ENCODE measurements at places on chromosomes 2 and 18. TPM values are rescaled to one million over a fixed set of nuclear protein-coding genes. Genes with fewer than 3 reads are reported as not detected.
A peak's percentile ranks its signal among the peaks of the same experiment; 100 is the strongest.

CD28 gene
- total RNA-seq: 1.2 TPM

KCNE4 gene
- total RNA-seq: 2.4 TPM

TSPYL6 gene
- not detected for total RNA-seq

SP140L gene
- 1.2 TPM for total RNA-seq

C2orf49 gene
- total RNA-seq: 29.8 TPM

FOXD4L1 gene
- 0.41 TPM for total RNA-seq

ACTG2 gene
- total RNA-seq: 0.82 TPM

- DNase-seq: no peak
Observed at GRCh38 chr2:128978212-128978611, 659.5 kb upstream of the HS6ST1 start.

- DNase-seq: no peak
Observed at GRCh38 chr2:16709769-16710168, 44.1 kb upstream of the CYRIA start.

- no peak for DNase-seq
Observed at GRCh38 chr2:100218552-100218951, 76.2 kb upstream of the AFF3 start.

DNA sequence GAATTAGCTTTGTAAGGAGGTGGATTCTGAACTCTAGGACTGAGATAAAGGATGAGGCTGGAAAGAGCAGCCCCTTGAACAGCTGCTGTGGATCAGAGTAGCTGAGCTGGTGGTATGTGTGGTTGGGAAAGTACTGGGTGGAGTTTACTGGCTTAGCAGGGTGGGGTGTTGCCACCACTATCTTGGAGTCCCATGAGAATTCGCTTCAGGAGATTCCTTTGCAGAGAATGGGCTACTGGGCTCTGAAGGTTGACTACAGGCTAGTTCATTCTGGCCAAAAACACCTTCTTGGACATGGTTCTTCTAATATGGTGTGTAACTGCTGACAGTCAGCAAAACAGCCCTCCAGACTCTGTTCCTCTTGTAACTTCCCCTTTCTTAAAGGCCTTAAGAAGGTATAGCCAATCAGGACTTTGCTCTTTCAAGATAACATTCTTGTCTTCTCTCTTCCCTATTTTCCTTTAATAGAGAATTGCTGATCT lies 52.7 kb downstream of the TET3 start:
- DNase-seq: no peak

- no peak for DNase-seq
Observed at GRCh38 chr18:3597409-3598357, 147.7 kb downstream of the TGIF1 start.

DNA sequence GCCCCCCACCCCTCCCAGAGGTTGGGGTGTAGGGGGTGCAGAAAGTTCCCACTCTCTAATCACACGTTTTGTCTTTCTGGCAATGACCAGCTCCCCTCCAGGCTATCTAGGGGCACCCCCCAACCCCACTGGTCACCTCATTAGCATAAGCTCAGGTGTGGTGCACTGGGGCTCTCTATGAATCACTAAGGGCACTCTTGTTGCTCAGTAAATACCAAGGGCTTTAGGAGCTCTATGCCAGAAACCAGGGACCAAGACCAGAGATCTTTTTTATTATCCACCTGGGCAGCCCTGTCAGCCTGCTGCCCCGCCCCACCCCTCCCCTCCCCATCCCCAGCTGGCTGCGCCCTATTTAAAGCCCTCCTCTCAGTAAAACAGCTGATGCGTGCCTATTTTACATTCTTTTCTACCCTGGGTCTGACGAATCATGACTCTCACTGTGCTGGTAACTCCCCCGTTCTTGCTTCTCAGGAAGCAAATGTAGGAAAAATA lies 24.3 kb downstream of the NCK2 start:
- DNase-seq: no peak

DNA sequence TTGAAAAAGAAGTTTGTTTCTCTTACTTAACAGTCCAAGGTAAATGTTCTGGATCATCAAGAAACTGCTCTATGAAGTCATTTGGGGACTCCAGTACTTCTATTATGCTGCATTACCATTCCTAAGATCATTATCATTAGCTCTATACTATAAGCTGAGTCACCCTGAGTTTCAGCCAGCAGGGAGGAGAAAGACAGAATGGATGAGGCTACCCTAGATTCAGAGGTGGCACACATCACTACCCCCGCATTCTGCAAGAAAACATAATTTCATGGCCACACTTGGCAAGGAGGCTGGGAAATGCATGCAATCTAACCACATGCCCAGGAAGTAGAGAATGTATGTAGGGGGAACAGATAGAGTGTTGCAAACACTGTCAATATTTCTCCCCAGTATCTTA lies 16.6 kb upstream of the LNPK start:
- DNase-seq: no peak

DNA sequence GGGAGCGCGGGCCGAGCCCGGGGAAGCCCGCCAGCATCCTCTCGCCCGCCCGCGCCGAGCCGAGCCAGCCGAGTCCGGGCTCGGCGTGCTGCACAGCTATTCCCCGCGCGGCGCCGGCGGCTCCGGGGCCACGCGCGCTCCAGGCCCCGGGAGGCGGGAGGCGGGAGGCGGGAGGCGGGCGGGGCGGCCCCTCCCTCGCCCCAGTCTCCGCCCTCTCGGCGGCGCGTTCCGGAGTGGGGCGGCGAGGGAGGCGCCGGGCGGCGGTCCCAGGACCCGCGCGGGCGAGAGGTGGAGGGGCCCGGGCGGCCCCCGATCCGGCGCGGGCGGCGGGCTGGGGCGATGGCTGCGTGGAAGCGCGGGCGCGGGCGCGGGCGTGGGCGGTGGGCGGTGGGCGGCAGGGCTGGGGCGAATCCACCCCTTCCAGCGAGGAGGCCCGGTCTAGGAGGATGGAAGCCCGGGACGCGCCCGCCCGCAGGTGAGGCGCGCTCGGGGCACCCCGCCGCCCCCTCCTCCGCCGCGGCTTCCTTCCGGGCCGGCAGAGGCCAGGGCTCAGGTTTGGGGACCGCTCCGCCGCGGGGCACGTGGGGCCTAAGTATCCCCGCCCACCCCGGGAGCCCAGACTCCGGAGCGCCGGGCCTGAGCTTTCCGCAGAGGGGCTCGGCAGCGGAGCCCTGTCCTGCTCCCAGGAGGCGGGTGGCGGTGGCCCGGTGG lies at the start of gene ADCY3:
TSS of gene ADCY3 (minus strand) at position 140 of the 711 bp plus-strand sequence. CDS start 1,250 bp downstream, outside the sequence.
- DNase-seq: peak; percentile 87

- DNase-seq: no peak
Observed at GRCh38 chr18:11880586-11881304, 27.4 kb downstream of the MPPE1 start.

DNA sequence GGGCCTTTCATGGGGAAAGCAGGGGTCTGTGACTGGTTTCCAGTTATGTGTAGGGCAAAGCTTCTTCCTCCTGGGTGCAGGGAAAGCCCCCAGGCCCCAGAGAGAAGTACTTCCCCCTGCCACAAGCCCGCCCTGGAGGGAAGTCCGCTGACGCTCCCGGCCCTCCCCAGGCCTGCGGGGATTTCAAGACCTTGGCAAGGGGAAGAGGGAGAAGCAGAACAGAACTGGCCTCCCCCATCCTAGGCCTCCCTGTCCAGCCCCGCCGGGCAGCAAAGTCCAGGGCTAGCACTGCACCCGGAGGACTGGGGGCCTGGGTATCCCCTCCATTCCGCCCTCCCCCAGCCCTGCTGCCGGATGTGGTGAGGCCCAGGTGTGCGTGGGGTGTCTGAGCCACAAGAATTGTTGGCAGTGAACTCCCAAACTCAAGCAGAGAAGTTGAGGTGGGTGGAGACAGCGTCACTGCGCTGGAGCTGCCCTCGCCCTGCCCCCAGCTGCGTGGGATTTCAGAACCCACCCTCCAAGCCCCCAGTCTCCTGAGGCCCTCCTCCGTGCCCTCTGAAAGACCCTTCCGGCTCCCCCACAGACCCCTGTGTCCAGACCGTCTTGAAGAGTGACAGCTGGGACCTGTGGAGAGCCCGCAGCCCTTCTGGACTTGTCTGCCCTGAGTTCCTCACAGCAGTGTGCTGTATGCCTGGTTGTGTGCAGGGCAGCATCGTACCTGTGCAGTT lies 1.1 kb upstream of the DUSP2 start:
- DNase-seq: no peak

DNA sequence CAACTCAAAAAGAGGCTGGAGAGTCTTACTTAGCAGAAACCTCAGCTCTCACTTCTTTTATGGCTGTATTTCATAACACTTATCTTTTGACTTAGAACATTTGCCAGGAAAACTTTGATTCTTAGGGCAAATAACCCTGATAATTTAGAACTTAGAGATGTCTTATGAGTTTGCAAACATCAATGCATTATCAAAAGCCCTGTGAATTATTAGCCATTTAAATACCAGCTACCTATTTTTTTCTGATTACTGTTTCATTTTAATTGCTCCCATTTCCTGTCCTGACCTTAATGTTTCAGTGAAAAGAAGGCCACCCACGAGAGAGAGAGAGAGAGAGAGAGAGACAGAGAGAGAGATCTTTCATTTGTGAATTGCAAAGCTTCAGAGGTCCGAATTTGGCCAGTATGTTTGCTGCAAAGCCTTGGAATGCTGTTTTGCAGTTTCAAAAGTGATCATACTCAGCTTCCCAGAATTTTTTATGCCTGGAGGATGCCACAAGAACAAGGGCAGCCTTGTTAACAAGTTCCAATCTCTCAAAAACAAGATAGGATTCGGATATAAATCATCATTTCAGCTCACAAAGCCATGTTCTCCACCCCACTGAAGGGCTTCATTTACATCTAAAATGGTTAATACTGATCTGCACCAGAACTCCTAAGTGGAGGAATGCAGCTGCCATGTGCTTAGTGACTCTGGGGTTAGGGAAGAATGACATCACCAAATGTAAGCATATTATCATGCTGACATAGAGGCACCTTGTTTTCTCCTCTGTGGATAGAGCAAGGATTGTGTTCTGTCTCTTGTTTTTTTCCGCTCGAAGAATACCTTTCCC lies 478.2 kb downstream of the ARHGAP15 start:
- no peak for DNase-seq

GRCh38 chr2:15241201-15241600 lies 319.9 kb downstream of the NBAS start:
- no peak for DNase-seq

Data from frontal cortex (tissue), 4 donors.